CD4-positive, alpha-beta T cell treated with Interleukin-21 for 1 hour (primary cell): ENCODE measurements at places on chromosomes 2 and 18.

GRCh38 chr18:66110607-66111006 is 359.8 kb downstream of the CDH7 start:
- DNase-seq = no peak

DNA sequence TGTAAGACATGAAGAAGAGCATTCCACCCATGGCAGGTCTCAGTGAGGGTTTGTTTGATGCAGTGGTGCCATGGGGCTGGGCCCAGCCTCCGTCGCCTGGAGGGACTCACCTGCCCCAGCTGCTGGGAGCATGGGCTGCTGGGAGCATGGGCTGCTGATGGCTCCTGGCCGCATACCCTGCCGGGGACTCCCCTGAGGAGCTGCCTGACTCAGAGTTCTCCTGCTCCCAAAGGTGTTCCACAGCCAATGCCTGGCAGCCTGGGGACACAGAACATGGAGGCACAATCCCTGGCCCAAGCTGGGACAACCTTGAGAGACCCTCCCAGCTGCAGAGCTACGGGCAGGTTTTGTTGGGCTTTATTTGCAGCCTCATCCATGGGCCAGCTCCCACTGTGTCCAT is 108.4 kb downstream of the COPS8 start:
- no peak for DNase-seq

GRCh38 chr18:13372531-13372951 is 154.0 kb downstream of the LDLRAD4 start:
- no peak for DNase-seq

- no peak for DNase-seq
These were observed 25.3 kb downstream of the LCLAT1 start for GRCh38 chr2:30472326-30472725.

DNA sequence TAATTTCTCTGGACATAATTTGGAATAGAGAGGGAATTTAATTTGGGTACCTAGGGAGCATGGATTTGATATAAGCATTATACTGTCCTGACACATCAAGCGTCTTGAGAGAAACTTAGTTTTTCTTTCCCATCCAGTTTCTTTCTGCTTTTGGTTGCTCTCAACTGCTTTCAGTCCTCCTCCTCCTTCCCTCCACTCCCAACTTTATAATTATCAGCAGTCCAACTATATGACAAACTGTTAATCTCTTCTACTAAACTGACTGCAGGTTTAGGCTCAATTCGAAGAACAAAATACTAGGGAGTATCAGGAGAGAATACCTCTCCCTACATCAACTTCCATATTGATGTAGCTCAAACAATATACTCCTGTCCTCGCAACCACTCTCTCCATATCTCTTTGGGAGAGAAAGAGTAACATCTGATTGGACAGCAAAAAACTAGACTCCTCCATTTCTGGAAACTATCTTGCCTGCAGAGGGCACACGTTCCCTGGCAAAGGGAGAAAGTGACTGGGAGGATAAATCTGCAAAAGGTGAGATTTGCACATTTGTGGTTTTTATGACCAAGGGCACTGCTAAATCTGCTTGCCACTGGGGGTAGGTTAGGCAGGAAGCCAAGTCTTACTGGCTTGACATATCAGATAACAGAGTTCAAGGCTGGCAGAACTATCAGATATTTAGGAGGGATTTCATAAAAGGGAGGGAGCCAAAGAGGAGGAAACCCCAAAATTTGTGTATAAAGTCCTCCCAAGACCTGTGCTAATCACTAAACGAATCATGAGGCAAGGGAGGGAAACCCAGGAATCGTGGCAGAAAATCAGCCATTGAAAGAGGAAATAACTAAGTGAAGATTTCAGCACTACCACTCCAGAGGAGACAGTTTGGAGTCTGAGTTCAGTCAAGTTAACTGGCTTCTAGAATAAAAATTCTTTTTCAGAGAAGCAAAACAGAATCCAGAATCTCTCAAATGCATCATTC is 40.0 kb downstream of the ICA1L start:
- peak; percentile 62 for DNase-seq

DNA sequence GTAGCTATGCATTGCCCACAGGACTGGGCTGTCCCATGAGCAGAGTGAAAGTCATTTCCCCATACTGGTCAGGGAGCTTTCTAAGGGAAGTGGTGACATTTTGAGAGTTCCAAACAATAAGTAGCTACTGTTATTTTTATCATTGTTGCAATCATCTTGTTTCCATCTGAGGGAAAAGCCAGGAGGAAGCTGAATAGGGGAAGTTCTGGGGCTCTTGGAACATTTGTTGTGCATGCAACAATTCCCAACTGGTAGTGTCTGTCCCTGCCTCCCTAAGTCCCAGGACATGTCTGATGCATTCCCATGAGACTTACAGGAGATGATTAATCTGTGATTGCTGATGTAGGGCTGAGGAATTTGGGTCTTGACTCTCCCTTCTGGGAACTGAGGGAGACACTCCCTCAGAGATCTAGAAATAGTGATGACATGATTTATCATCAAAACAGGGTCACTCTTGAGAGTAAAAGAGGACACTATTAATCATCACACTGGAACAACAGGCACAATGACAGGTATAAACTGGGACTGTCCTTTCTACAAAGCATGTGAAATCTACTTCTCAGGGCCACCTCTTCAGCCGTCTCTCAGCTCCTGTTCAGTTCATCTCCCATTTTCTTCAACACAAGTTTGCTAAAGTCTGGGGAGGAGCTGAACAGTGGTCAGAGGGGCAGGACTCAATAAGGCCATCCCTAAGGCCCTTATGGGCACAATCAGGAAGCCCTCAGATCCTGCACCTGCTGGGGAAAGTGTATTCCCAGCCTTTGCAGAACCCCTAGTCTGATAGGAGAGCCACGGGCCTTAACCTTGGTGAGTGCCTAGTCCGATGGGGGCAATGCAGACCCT is 28.0 kb upstream of the MARCO start:
- no peak for DNase-seq

- DNase-seq = no peak
These were observed 126.7 kb downstream of the PRKCE start for GRCh38 chr2:45777996-45778719.

GRCh38 chr2:102423368-102423767 is 408 bp downstream of the IL18RAP start:
- DNase-seq = no peak

DNA sequence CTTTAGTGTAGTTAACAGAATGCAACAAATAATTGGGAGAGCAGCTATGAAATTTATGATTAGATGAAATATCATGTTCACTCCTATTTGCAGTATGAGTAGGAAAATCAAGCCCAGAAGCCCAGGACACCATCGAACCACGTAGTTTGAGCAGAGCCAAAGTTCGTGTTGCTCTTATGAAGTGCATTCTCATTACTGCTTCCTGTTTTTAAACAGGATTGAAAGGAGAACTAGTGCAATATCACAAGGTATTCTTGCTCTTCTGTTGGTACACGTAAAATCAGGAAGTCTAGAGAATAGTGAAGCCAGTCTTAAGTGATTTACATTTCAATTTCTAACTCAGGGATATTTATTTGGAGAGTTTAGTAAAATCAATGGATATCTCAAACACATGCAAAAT is 21.1 kb downstream of the ARHGAP15 start:
- no peak for DNase-seq

DNA sequence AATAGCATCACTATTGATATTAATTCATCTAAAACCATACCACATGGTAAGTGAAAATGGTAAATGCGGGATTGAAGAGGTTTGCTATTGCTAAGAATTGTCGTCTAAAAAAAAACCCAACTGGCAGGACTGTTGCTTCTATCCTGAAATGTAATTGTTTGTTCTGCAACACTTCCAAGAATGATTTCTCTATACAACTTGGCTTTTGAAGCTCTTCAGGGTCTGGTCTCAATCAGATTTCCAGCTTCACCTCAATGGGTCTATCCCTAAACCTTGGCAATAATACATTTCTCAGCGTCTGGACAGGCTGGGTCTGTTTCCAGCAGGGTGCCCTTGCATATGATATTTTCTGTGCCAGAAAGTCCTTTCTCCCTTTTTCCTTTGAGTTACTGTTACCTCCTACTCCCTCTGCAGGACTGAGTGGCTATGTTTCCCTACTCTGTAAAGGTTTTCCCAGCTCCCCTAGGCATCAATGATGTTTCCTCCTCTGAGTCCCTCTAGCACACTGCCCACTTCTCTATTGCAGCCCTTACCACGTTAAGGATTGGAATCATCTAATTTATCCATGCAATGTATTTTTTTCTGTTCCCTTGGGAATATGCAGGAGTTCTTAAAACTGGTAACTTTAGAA is 118.2 kb upstream of the REV1 start:
- DNase-seq = no peak

DNA sequence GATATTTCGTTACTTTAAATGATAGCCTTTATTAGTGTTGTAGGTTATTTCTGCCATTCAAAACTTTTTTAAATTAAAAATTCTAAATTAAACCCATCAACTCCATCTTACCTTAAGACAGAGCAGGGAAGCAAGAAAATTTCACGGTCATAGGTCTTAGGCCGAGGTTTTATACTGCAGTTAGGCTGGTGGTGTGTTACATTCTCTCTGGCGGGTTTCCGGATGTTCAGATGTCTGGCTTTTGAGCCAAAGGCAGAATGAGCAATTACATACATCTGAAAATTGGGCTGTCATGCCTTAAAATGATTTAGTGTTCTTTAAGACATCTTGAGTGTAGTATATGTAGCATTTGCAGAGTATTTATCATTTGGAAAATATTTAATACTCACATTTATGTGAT is 27.9 kb downstream of the GLS start:
- DNase-seq = no peak
